ENCODE measurements at places on chromosomes 2 and 18.

DNA sequence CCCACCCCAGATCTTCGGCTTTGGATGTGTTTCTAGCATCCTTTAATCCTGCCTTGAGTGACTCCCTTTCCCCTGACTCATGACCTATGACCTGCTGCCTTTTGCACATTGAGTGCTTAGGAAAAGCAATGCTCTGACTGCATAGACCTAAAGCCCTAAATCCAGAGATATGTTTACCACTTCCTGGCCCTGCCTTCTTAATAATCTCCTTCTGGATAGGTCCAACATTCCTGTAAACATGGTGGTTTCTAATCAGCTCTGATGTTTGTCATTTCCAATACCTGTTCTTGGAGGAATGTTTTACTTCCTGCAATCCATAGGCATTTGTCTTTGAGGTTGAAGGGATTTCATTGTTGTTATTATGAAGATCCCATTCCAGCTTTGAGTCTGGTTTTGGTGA is 2.3 kb downstream of the SLC3A1 start:
- DNase-seq = no peak

DNA sequence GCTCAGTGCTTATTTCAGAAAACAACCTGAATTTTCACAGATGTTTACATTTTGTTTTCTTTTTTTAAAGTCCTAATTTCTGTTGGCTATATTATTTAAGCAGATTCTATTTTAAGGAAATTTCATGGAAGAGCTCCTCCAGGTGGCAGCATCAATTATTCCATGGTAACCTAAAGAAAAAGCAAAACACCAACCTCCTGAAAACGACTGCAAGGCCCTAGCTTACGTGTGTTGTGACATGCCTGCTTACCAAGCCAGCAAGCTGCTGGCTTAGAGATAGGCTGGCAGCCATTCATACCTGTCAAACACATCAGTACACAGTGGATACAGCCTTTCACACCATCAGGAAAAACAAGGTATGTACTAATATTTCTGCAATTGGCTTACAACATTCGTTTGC is 64.9 kb downstream of the LPIN2 start:
- DNase-seq = no peak

GRCh38 chr2:168172071-168172470 is 75.3 kb downstream of the STK39 start:
- DNase-seq = no peak

- DNase-seq = no peak
Measured at GRCh38 chr2:143146815-143147530, 17.8 kb downstream of the ARHGAP15 start.

DNA sequence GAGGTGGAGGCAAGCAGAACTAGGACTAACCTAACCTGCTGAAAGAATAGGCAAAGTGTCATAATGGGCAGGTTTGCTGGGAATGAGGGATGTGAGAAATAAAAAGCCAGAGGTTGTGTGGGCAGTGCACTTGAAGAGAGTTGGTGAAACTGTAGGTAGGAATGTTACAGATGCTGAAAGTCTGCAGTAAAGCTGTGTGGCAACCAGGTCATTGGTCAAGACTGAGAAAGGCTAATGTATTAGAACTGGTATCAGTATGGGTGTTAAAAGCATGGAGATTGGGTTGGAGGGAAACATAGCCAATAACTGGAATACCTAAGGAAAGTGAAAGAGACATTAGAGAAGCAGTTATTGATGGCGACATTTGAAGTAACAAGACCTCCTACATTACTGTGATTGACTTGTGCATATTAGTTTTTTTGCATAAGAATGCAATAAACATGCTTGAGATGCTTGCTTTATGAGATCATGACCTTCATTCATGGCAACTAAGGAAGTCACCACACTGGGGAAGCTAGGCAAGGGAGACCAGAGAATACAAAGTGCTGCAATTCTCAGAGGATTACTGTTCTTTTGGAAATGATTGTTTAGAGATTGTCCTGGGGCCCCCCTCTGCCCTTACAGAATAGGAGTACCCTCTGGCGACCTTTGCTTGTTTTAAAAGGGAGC is 11.8 kb downstream of the GULP1 start:
- DNase-seq = no peak

DNA sequence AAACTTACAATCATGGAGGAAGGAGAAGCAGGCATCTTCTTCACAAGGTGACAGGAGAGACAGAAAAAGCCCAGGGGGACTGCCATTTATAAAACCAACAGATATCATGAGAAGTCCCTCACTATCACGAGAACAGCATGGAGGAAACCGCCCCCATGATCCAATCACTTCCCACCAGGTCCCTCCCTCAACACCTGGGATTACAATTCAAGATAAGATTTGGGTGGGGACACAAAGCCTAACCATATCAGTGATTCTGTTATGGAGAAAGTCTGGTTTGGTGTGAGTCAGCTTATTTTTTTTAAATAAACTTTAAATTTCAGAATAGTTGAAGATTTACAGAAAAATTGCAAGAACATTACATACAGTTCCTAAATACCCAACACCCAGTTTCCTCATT is 84.7 kb upstream of the SP3 start:
- no peak for DNase-seq

DNA sequence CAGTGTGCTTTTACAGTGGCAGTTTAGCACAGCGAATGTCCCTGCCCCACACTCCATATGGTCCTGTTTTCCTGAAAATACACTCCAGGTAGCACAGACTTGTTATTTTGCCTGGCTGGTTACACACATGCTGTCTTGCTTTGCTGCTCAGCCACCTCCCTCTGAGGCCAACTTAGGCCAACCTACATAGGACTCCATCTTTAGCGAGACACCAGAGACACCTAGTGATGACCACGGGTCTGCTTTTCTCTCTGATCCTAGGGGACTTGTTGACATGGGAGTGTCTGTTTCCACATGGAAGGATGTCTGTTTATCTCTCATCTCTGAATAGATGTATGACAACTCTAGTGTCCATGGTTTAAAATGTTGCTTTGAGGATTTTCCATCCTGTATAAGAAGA is 43.3 kb downstream of the PLEKHB2 start:
- no peak for DNase-seq

GRCh38 chr2:86221066-86221684 is 21.9 kb downstream of the MRPL35 start:
- DNase-seq = peak; percentile 78

DNA sequence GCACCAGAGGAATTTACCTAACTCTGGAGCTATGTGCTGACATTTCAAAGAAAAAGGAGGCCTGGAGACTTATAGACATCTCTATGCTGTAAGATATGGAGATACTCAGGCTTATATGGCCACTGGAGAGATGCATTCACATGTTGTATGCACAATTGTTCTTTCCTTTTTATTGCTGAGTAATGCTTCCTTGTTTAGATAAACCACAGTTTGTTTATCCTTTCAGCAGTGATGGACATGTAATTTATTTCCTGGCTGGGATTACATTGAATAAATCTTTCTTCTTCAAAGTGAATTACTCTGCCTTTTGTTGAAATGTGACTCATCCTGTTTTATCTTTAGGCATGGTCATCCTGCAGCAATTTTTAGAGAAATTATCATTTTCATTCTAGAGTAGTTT is 716.7 kb upstream of the GCFC2 start:
- no peak for DNase-seq

GRCh38 chr2:122868646-122869275 is 1113.3 kb downstream of the TSN start:
- DNase-seq = no peak

- no peak for DNase-seq
Measured at GRCh38 chr2:100057901-100058261, 84.5 kb downstream of the AFF3 start.

GRCh38 chr2:237901932-237902850 is 42.8 kb downstream of the RAMP1 start:
- no peak for DNase-seq

- no peak for DNase-seq
Measured at GRCh38 chr2:173134703-173135102, 59.1 kb downstream of the MAP3K20 start.

DNA sequence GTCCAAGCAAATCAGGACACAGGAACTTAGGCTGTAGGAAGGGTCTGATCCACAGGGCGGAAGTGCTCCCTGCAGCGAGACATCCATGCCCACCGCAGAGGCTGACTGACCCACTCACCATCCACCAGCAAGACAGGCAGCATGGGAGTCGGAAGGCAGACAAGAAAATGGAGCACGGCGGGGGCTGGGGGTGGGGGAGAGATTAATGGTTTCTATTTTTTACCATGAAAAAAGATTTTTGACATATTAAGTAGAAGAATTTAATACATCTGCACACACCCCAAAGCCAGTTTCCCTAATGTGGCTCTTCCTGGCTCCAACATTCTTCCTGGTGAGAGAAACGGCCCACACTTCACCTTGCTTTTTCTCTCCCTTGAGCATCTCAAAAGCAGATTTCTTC is 55.1 kb upstream of the ST8SIA3 start:
- DNase-seq = no peak

- DNase-seq = no peak
Measured at GRCh38 chr18:10414293-10414842, 40.1 kb upstream of the APCDD1 start.

- no peak for DNase-seq
Measured at GRCh38 chr2:59798687-59799232, 754.7 kb downstream of the BCL11A start.

DNA sequence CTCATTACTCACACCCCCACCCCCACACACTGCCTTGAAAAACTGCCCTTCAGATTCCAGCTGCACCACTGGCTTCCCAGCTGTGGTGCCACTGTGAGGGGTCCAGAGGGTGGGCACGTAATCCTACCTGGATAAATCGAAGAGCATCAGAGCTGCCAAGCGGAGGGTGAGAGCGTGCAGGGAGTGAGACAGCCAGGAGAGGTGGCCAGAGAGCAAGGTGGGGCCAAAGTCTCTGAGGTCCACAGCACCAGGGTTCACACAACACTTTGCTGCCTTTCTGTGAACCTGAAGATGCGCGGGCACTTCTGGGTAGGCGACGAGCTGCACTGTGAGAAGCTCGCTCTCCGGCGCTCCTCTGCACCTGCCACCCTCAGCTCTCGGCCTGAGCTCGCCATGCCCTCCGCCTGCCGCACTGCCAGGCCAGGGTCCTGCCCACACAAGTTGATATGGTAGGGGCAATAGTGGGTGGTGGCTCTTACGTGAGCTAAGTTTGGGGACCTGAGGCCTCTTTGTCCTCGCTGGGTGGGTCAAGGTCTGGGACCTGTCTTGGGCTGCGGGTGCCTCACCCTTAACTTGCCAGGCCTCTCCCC is 83.9 kb downstream of the MARCO start:
- no peak for DNase-seq

DNA sequence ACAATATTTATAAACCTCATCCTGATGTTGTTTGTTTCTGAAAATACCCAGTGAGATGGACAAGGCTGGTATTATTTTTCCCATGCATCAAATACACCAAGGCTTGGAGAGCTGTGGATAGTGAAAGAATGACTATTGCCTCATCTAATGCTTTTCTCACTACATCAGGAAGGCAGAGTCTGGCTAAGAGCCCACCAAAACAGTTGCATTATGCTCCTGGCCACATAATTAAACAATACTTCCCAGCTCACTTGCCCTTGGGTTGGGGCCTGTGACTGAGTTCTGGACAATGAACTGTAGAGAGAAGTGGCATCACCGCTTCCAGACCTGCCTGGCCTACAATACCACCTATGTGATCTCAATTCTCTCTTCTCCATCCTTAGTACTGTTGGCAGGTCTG is 46.4 kb upstream of the REEP1 start:
- DNase-seq = no peak

DNA sequence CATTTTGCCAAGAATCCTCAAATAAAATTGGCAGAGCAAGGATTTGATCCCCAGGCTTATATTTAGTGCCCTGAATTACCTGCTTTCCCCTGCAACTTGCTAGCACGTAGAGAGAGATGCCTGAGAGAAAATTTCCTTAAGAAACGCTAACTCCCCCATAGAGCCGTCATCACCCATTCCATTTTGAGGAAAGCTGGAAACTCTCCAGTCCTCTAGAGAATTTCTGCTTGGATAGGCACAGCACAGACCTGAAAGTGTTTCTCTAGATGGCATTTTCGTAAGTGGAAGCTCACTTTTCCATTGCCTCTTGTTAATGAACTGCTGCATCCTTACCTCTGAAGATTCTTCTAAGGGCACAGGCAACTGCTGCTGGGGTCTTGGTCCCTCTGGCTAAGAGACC is 277.8 kb upstream of the SIX2 start:
- no peak for DNase-seq

DNA sequence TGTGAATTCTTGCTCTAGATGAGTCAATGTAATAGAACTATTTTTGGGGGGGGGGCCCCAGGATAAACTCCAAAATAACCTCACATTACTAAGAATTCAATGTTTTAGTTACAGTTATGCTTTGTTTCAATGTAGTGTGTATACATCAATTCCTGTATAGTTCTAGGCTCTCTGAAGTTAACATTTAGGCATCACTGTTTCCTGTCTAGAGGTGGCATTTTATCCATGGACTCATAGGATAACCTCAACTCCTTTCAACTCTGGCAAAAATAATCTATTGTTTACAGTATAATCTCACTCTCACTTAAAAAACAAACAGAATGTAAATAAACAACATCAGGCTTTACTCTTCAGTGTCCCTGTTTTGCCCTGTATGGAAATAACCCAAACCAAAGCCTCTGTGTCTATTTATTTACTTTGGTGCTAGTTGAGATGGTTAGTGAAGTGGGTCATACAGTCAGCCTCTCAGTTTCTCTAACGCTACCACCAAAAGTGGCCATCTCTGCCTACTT is 79.3 kb upstream of the MMADHC start:
- no peak for DNase-seq

DNA sequence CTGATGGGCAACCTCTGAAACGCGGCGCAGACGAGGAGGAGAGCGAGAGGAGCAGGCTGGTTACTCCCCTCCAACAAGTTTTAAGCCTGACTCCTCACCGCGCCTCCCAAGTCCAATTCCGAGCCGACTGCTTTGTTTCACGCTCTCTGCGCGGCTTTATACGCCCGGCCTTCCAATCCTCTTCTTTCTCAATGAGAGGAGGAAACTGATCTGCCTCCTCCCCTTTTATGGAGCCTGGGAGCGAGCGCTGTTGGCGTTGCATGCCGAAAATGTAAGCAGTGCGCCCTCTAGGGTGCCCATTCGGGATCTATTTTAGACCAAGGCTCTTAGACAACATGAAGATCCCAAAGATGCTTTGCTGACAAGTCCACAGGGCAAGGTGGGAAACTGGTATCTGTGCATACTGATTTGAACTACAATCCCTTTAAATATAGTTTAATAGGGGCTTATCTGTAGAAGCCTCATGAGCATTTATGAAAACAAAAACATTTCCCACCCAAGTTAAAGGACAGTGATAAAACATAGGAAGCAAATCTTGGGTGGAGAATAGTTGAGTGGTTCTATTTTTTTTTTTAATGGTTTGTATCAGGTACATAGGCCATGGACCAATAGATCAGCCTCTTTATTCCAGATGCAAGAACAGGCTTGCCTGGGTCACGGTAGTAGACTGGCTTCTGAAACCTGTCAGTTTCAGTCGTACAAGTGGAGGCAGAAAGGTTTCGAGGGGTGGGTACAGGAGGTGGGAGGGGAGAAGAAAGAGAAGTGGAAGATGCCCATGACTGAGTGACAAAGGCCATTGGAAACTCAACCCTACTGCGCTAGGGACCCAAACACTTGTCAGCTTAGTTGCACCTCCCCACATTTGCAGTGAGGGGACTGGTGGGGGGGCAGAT is at the start of gene RND3:
Gene RND3, minus strand, starts transcription at position 131 of the 893 bp plus-strand sequence. CDS start 250 bp downstream, outside the sequence.
- peak; percentile 64 for DNase-seq

GRCh38 chr18:13522861-13523660 is 203.3 kb downstream of the FAM210A start:
- DNase-seq = no peak

- peak; percentile 17 for DNase-seq
Measured at GRCh38 chr18:32439802-32440201, 30.9 kb downstream of the GAREM1 start.

- DNase-seq = no peak
Measured at GRCh38 chr2:10331702-10332401, 29.1 kb downstream of the HPCAL1 start.

- no peak for DNase-seq
Measured at GRCh38 chr2:67663776-67664175, 266.6 kb downstream of the ETAA1 start.
